BJ (cell line): ENCODE measurements at places on chromosomes 11 and 22.
A peak's percentile ranks its signal among the peaks of the same experiment; 100 is the strongest.

DNA sequence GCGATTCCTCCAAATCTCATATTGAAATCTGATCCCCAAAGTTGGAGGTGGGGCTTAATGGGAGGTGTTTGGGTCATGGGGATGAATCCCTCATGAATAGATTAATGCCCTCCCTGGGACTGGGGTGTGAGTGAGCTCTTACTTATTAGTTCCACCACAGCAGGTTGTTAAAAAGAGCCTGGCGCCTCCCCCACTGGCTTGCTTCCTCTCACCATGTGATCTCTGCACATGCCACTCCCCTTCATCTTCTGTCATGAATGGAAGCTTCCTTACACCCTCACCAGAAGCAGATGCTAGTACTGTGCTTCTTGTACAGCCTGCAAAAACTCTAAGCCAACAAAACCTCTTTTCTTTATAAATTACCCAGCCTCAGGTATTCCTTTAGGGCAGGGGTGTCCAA is 8.8 kb downstream of the RRAS2 start:
- no peak for DNase-seq

GRCh38 chr11:86990031-86990430 is 34.8 kb upstream of the FZD4 start:
- DNase-seq: no peak

DNA sequence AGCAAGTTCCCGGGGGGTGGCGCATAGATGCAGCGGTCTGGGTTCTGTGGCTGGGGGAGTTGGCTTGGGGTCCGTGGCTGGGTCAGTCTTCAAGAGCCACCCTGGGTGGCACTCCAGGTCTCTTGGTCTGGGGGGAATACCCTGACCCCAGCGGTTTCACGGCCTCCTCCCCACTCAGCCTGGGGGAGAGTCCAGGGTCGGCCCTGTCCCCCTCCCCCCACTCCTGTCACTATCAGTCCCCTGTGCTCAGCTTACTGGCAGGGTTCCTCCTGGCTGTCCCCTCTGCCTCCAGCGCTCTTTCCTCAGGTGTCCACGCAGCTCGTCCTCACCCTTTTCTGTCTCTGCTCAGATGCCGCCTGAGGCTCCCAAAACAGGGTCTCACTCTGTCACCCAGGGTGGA is 68.5 kb upstream of the PARVG start:
- DNase-seq: no peak

- DNase-seq: peak; percentile 86
These were observed 90.4 kb upstream of the PARVA start for GRCh38 chr11:12287009-12287373.

DNA sequence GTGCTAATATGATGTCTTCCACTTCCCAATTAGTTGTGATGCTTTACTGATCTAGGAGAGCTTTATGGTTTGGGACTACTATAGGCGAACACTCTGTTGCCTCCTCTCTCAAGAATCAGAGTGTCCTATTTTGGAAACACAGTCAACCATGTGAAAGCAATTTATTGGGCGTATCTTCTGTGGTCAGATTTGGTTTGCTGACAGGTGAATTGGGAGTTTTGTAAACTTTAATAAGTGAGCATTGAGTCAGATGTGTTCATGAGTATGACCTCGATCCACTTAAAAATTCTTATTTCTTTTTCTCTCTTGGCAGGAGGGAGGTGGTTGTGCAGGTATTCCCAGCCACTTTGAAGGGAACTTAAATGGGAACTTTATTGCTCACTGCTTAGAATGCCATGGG is 4.4 kb downstream of the CAT start:
- no peak for DNase-seq
